ENCODE measurements at places on chromosomes 3 and 15. TPM values are rescaled to one million over a fixed set of nuclear protein-coding genes. Genes with fewer than 3 reads are reported as not detected.

The COL6A5 gene
- total RNA-seq = not detected

The P2RY1 gene
- 0.56 TPM for total RNA-seq

The MYO9A gene
- 15.6 TPM for total RNA-seq

The ST6GAL1 gene
- total RNA-seq = 3.9 TPM

The FETUB gene
- total RNA-seq = 0.12 TPM

The TUSC7 gene
- not detected for total RNA-seq

The ABCF3 gene
- 33.3 TPM for total RNA-seq

The PIERCE2 gene
- 4.1 TPM for total RNA-seq

The GUCA1C gene
- total RNA-seq = not detected

The GP5 gene
- not detected for total RNA-seq

The GPR62 gene
- total RNA-seq = not detected

The COX17 gene
- total RNA-seq = 104 TPM

The SUCLG2 gene
- 34.1 TPM for total RNA-seq

The TRIM59 gene
- 9.4 TPM for total RNA-seq

The GALNT15 gene
- total RNA-seq = 0.05 TPM

The ARGFX gene
- total RNA-seq = not detected

The MKRN3 gene
- total RNA-seq = 1.6 TPM

All from A549 treated with Hydrocortisone at 1 μM for 4 hours (cell line).